ENCODE measurements at places on chromosomes 4 and X.
A peak's percentile ranks its signal among the peaks of the same experiment; 100 is the strongest.

DNA sequence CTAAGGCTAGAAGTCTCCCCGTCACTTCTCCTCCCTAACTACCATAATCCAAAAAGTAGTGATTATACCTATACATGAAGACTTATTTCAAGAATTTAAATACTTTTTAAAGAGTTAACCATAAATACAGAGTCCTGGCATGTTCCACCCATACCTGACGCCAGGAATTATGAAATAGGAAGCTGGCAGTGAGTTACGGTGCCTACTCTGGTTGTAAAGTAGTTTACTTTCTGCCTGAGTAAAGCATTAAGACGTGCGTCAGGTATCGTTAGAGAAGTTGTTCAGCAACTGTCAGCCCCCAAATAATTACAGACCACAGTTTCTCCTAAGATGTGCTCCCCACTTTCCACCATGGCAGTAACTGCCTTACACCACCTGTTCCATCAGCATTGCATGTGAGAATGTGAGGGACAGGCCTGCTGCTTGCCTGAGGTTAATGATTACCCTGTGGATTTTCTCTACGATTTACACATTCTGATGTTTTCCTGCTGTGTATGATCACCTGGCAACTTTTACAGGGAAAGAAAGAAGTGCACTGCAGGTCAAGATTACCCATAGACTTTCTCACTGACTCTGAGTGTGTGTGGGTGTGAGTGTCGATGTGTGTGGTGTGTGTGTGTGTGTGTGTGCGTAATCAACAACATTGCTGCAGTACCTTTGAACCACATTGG lies 92.3 kb upstream of the SLC7A11 start:
- DNase-seq, result no peak

- peak; percentile 90 for DNase-seq
Observed at GRCh38 chrX:40996886-40997530, 88.2 kb upstream of the USP9X start.

GRCh38 chr4:19809989-19810388 lies 441.7 kb upstream of the SLIT2 start:
- no peak for DNase-seq

GRCh38 chrX:22246620-22247019 lies 26.1 kb upstream of the CBLL2 start:
- DNase-seq, result no peak

GRCh38 chr4:138399081-138399480 lies 156.9 kb upstream of the SLC7A11 start:
- DNase-seq, result peak; percentile 86

DNA sequence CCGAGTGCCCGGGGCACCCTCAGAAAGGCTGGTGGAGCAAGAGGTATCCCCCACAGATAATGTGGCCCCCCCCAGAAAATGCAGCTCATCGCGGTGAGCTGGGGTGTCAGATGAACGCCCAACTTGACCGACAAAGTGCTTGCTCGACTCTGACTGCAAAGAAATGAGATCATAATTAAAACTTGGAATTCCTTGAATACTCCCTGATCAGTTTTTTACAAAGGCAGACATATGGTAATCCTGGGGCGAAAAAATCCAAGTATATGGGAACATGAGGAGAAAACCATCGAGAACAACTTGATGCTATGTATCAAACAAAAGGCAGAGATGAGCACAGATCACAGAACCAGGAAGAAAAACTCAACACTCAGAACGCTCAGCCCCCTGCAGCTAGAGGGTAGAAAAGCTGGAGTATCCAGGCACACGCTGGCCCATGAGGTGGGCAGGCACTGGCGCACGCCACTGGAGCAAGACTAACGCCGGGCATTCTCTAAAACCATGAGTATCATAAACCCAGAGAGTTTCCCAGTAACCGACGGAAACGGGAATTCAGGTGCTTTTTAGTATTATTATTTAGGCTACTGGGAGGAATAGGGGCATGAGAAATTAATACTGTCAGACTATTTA lies 127.3 kb downstream of the AFAP1 start:
- no peak for DNase-seq

GRCh38 chr4:40662962-40663604 lies 33.4 kb upstream of the RBM47 start:
- peak; percentile 36 for DNase-seq

DNA sequence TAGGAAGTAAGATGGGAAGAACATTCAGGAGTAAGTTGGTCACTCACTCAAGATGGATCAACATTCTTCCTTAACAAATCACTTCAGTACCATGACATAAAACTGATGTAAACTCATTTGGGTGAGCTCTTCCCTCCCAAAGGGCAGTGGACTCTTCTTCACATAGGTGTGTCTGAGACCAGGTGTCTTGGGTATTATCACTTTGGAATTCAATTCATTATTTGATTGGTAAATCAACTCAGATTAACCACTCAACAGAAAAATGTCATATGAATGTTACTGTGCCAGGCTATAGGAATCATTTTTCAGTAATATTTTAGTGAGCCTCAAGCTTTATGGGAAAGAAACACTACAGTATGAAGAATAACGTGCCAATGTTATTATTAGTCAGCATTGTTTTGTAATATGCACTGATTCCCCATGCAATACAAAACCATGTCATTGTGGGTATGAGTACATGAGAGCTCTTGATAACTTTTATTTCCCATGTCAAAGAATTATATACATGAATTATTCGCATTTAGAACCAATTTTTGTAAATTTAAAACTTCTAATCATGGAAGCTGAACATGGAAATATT lies 58.6 kb upstream of the ETNPPL start:
- no peak for DNase-seq

DNA sequence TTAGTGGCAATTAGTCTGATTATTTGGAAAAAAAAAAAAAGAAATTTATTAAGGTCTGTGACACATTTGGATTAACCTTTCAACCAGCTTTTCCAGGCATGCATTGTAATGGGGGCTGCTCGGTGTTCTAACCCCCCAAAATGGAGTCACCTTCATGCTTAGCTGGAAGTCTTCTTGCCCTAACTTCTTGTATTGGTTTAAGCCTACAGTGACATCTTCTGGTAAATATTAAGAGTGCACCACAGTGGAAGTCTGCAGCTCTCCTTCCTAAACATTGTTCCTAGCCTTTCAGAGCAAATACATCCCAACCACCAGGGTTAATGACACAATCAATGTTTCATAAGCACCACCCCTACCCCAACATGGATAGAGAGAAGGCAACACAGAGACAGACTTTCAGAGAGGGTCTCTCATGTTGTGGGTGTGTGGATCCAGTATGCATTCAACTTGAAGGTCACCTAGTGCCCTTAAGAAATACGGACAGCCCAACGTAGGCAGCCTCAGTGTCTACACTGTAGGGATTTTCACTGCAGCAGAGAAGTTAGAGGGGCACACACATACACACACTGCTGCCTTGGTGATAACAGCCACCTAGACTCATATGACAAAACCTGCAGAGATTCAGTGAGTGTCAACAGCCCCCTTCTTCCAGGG lies 142.9 kb upstream of the MBNL3 start:
- DNase-seq, result peak; percentile 16

DNA sequence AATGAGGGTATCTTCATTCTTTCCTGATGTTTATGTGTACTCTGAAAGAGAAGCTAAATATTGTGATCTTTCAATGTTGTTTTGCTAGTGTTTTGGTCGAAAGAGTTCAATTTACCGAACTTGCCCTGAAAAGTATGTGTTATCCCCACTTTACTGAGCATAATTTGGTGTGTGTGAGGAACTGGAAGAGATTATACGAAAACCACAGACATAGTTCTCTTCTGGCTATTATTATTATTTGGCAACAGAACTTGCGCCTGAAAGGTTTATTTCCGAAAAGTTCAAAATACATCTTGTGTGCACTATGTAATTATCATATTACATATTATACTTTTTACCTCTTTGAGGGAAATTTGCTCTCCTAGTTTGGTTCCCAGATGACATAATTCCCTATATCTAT lies 232.5 kb upstream of the INTU start:
- no peak for DNase-seq

DNA sequence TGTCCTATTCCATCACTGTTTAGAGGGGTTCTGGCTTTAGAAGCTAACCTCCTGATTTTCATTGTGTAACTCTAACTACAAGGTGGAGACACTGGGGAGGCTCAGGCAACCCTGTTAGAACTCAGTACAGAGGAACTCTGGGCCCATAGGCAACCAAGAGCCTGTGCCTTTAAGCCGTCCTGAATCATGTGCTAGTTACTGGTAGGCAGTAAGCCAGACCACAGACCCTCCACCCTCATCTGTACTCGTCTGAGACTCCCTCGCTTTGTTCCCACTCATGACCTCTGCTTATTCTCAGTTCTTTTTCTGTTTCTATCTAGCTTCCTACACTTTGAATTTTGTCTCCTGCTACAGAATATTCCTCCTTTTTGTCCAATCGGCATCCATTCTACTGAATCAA lies 31.4 kb downstream of the TBC1D1 start:
- peak; percentile 57 for DNase-seq

DNA sequence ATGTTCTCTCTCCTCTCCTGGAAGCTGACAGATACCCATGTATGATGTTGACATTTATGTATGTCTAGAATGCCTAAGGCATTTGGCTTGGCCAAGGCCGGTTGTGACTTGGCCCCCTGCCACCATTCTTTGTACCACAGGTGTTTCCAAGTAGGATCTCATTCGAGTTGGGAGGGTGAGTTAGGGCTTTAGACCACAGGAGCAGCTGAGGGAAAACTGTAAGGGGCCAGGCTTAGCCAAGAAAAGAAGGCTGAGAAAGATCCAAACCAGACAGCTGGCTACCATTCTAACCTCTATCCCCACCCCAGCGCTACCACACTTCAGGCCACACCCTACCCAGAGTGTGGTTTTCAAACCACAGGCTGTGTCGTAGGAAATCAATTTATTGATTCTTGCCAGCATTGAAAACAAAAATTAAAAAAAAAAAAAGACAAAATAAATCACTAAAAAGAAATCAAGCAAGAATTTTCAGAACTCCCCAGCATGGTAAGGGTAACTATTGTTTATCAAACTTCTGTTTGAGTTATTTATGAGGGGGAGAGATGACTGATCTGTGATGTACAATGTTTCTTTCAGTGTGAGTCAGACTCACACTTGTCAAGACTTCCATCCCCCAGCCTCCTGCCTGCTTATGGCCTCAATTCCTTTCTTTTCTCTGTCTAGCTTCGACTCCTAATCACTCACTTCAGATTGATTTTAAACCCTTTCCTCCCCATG lies 9.9 kb downstream of the TMSB4X start:
- DNase-seq, result peak; percentile 54

- DNase-seq, result no peak
Observed at GRCh38 chr4:19806865-19807264, 444.8 kb upstream of the SLIT2 start.

DNA sequence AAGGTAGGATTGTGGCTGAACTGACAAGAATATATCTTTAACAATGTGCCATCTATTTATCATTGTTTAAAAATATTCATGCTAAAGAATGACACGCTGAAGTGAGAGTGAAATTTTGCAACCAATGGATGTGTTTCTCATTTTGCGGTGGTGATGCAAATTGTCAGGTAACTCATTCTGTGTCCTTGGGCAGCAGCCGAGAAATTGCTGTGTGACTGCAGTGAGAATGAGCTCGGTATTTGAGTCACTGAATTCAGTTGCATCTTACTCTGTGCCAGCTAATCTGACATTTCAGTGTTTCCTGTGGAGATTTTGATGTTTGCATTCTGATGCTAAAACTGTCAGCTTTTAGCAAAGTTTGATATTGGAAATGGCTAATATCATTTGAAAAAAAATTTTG lies 28.1 kb downstream of the MCUB start:
- DNase-seq, result no peak
